ENCODE measurements at places on chromosomes 11 and 22.
A peak's percentile ranks its signal among the peaks of the same experiment; 100 is the strongest.

DNA sequence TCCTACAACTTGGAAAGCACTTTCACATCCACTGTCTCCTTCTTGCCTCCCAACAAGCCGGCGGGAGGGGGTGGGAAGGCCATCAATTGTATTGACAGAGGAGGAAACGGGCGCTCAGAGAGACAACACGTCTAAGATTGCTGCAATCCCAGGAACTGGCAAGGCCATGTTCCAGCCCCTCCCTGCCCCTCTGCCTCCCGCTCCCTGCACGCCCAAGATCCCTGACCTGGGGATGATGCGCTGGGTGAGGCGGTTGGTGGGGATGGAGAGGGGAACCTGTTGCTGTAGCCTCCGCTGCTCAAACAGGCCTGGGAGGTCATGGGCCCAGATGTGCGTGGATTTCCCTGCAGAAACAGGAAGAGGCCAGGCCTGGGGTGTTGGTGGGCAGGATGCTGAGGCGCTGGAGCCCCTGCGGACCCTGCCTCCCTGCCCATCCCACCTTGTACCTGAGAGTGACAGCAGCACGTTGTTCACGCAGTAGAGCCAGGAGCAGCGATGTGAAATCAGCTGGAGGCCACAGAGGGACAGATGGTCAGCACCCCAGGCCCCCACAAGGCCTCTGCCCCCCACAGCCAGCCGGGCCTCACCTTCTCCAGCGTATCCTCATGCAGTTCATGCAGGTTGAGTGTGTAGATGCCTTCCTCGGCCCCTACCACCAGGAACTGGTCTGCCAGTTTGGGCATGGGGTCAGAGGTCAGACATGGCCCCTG lies 6.8 kb downstream of the MAP4K2 start:
- DNase-seq, result no peak

DNA sequence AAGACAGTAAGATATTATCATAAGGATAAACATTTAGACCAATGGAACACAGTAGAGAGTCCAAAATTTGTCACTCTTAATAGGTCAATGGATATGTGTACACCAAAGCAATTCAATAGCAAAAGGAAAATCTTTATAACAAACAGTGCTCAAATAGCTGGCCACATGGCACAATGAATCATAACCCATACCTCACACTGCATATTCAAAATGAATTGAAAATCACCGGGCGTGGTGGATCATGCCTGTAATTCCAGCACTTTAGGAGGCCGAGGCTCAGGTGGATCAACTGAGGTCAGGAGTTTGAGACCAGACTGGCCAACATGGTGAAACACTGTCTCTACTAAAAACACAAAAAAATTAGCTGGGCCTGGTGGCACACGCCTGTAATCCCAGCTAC lies 8.4 kb downstream of the SNX32 start:
- DNase-seq, result no peak

- DNase-seq, result no peak
Observed at GRCh38 chr11:77660947-77661346, 23.4 kb upstream of the CLNS1A start.

- DNase-seq, result peak; percentile 14
Observed at GRCh38 chr22:37079158-37079557, 27.6 kb downstream of the KCTD17 start.

DNA sequence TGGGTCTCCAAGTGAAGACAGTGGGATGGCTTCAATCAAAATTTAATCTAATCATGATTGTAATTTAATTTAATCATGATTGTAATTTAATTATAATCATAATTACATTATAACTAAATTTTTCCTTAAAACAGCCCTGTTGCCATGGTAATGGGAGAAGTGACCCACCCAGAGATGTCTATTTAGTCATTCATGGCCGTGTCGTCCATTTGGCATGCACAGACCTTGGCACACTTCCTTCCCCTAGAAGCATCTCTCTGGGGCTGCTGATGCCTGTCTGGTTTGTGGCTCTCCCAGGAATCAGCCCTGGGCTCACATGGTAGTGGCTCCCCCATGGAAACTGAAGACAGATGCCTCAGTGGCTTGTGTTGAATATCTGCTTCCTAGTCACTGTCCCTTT lies 27.0 kb downstream of the P4HA3 start:
- no peak for DNase-seq

DNA sequence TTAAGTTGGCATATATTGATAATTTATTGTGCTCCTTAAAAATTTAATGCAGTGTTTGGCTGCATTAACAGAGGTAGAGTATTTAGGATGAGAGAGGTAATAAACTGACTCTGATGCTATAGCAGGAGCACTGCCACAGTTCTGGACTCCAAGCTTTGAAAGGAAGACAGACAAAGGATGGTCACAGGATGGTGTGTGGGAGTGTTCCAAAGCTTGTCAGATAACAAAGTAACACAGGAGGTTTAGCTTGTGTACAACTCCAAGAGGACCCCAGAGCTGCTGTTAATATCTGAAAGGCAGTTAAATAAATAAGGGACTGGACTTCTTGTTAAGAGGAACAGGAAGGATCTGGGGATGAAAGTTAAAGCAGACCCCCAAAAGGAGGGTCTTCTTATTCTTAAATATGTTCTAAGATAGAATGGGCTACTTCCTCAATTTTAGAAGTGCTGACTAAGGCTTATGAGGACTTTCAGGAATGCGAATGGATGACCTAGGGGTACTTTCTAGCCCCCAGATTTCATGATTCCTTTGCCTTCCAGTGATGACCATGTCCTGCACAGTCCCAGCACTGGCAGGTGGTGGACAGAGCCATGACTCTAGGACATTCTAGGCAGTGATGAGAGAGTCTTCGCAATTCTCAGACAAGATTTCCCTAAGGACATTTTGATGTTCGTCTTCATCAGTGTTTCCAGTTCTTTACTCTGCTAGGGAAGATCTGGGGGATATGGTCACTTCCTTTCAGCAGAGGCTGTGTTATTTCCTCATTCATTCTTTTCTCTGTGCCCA lies 149.1 kb upstream of the RASSF10 start:
- no peak for DNase-seq

DNA sequence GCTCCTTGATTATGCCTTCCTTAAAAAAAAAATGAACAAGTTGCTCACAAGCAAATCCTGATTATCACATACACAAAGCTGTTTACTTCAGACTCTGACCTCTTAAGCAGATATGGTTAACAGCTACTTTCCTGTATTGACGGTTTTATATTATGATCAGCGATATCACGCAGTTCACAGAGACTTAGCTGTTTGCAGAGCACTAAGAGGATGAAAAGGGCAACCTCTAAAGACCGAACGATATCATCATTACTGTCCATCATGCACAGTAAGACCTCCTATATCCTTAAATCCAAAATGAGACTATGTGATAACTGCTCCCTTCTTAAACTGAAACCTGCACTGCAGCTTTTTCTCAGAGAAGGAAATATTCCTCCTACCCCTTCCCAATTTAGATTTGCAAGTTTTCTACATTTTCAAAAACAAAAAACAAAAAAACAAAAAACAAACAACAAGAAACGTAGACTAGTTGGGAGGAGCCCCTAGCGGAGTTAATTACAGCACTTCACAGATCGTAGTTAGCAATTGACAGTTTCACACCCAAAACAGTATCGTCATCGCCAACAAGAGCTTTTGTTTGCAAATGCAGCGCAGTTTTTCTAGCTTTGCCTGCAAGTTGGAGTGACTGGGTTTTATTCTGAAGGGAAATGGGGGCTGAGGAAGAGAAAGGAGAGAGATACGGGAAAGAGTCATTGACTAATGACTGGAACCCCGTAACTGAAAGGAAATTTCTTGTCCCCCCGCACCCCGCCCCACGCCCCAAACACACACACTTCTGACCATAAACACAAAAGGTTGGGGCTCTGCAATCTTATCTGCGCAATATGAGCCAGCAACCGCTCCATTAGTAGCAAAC lies 1.2 kb downstream of the DDX6 start:
- peak; percentile 71 for DNase-seq
